ENCODE measurements at places on chromosomes 5 and 9.
A peak's percentile ranks its signal among the peaks of the same experiment; 100 is the strongest.

GRCh38 chr9:137743695-137744094 lies 124.9 kb downstream of the EHMT1 start:
- no peak for DNase-seq

GRCh38 chr5:141508798-141509611 lies 20.1 kb downstream of the PCDHGC5 start:
- peak; percentile 98 for DNase-seq

GRCh38 chr9:134526584-134527477 lies 114.8 kb upstream of the COL5A1 start:
- DNase-seq: peak; percentile 61

- no peak for DNase-seq
These were observed 209.5 kb downstream of the ARHGAP26 start for GRCh38 chr5:142979636-142980035.

DNA sequence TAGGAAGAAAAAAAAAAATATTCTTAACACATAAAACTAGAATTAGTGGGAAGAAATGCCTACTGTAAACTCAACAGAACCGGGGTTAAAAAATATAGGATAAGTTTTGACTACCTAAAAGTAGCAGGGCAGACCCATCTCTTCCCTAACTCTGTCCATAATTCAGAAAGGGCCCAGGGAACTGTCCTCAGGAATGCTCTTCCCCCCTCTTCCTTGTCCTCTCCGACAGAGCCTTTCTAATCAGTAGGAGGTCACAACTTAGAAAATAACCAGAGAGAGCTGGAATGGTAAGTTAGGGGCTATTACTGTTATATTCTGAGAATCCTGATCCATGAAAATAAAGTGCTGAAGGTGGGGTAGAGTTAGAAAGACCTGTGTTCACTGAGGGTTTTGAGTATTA lies 22.2 kb downstream of the PIK3R1 start:
- no peak for DNase-seq

Measured in EH (cell line).